ENCODE measurements at places on chromosomes 12 and 14.
A peak's percentile ranks its signal among the peaks of the same experiment; 100 is the strongest.

- DNase-seq, result no peak
Observed at GRCh38 chr14:89367779-89368120, 49.3 kb downstream of the FOXN3 start.

- peak; percentile 22 for DNase-seq
Observed at GRCh38 chr14:78448164-78449094, 278.3 kb downstream of the NRXN3 start.

DNA sequence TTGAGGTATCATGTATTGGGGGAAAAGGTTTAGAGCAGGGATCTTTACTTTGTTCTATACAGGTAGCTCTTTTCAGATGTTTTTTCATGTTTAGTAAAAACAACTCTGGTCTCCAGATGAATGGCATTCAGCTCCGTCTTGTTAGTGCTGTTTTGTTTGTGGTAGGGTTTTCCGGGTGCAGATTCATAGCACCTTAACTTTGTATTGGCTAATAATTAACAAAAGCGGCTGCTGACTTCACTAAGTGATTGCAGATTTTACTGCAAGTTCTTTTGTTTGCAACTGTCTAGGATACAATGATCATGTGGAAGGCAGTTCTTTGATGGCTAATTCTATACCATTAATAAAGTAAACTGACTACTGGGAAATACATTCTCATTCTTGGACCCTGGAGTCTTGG lies 32.2 kb upstream of the BHLHE41 start:
- DNase-seq, result no peak

DNA sequence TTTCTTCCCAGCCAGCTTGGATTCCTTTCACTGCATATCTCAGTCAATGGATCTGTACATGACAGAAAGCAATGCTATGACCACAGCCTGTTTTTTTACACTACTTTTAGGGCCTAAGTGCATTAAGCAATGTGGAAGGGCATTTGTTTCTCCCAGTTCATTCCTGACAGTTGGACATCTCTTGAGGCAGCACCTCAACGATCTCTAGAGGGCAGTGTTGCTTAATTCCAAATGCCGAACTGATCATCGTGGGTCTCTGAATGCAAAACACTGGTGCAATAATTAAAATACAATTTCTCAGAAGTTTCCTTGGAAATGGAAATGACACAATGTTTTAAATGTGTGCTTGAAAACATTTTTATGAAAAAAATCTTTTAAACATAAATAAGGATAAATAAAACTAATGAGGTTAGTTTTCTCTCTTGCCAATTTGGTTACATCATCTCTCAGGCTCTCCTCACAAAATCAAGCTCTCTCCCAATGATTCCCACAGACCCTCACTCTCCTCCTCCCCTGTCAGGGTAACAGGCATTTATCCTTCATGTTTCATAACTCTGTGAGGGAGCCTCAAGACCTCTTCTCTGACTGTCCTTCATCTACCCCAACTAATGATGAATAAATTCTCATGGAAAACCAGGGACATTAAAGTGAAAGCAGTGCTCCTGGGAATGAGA lies 192.4 kb upstream of the SLC16A7 start:
- DNase-seq, result peak; percentile 28

DNA sequence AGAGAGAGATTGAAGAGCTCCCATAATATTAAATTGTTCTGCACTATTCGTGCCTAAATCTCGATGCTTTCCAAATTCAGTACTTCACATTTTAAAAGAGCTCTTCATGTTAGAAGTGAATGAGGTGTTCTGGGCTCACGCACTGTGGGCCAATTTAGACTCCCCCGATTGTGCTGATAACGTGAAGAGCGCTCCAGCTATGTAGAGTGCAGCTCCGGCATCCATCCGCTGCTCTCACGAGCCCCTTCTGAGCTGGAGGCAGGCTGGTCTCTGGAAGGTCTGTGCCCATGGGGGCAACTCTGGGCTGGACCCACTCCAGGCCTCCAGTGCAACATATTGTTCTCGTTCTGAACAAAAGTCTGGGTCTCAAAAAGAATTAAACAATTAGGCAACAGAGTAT lies 692.6 kb downstream of the VRK1 start:
- DNase-seq, result no peak

DNA sequence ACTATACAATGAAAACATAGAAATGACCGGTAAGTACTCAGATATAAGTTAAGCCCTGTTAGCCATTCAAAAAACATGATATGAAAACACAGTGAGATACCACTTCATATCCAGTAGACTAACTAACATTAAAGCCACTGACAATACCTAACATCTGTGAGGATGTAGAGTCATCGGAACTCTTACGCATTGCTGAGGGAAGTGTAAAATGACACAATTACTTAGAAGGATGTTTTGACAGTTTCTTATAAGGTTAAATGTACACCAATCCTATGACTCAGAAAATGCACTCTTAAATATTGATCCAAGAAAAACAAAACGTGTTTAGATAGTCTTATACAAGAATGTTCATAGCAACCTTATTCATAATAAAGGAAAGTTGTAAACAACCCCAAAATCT lies 782.9 kb downstream of the BCL11B start:
- no peak for DNase-seq

- no peak for DNase-seq
Observed at GRCh38 chr14:93832665-93833064, 44.4 kb upstream of the PRIMA1 start.

DNA sequence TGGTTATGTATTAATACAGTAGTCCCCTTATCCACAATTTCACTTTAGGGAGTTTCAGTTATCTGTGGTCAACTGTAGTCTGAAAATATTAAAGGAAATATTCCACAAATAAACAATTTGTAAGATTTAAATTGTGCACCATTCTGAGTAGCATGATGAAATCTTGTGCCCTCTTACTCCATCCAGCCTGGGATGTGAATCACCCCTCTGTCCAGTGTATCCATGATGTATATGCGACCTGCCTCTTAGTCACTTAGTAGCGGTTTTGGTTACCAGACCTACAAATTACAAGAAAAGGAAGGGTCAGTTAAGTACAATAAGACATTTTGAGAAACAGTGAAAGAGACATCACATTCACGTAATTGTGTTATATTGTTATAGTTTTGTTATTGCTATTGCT lies 39.9 kb upstream of the MDGA2 start:
- DNase-seq, result no peak

Data from HTR-8/SVneo (cell line).